ENCODE measurements at places on chromosomes 5 and 9. TPM values are rescaled to one million over a fixed set of nuclear protein-coding genes. Genes with fewer than 3 reads are reported as not detected.

Gene SVEP1
- total RNA-seq, result 12.2 TPM

GRCh38 chr5:175617447-175617846 is 40.4 kb upstream of the HRH2 start:
- DNase-seq, result no peak

Gene CACNA1B
- not detected for total RNA-seq

DNA sequence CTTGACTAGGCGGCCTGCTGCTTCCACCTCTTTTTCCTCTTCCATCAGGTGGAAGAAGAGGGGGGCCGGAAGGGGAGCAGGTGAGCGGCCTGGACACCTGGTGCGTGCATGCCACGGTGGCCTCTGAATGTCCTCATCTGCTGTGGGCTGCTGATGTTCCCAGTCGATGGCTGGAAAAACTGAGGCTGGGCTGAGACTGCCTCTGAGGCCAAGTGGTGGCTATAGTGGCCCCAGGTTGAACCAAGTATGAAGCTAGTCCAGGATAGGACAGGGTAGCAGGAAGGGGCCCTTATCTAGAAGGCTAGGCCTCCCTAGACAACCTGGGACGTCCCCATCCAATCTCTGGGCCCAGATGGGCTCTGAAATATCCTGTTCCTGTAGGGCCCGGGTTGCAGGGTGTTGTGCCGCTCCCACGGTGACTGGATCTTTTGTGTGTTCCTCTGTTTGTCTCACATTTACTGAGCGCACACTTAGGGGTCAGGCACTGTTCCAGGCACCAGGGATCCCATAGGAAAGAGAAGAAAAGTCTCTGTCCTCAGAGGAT is 753 bp upstream of the NR5A1 start:
- DNase-seq, result no peak

Gene UQCRQ
- 866 TPM for total RNA-seq

Gene CHD1
- 24.5 TPM for total RNA-seq

Gene AK8
- total RNA-seq, result not detected

All from psoas muscle (tissue), 8 donors.